GM04503 (cell line): ENCODE measurements at places on chromosomes 2 and 18.

GRCh38 chr2:175143678-175144077, 24.3 kb downstream of the ATF2 start:
- no peak for DNase-seq

DNA sequence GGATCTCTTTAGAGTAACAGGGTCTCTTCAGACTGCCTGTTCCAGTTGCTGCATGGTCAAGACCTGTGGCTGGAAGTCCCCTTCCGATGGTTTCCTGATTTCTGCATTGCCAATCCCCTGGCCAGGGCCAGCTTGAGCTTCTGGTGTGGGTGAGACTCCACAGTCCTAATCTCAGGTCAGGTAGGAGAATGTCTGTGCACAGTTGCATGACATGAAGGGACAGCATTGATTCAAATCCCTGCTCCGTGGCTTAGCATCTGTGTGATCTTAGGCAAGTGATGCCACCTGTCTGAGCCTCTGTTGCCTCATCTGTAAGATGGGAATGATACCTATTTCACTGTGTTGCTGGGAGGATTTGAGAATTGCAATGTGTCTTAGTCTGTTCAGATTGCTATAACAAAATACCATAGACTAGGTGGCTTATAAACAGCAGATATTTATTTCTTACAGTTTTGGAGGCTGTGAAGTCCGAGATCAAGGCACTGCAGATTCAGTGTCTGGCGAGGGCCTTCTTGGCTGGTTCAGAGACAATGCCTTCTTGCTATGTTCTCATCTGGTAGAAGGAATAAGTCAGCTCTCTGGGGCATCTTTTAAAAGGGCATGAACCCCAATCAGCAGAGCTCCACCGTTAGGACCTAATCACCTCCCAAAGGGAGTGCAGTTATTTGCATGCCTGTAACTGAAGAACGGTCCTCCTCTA, 66.2 kb downstream of the ATOH8 start:
- no peak for DNase-seq

GRCh38 chr2:178298785-178299212, 104.5 kb downstream of the OSBPL6 start:
- DNase-seq, result peak; percentile 22

DNA sequence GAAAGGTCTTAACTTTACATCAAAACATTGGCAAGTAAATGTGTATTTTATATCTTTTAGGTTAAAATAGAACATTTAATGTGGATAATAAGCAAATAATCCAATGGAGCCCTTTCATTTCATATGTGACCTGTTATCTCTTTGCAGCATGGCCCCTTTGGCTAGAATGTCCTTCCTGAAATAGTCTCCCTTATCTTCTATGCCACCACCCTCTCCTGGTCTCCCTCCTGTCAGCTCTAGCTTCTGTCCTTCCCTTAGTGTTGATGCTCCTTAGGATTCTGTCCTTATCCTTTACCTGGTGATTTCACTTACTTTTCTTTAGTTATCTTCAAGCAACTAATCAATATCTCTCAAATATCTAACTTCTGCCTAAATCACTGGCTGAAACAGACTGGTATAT, 87.1 kb upstream of the TFCP2L1 start:
- no peak for DNase-seq

GRCh38 chr2:233680361-233681045, 1.2 kb upstream of the UGT1A7 start:
- no peak for DNase-seq

DNA sequence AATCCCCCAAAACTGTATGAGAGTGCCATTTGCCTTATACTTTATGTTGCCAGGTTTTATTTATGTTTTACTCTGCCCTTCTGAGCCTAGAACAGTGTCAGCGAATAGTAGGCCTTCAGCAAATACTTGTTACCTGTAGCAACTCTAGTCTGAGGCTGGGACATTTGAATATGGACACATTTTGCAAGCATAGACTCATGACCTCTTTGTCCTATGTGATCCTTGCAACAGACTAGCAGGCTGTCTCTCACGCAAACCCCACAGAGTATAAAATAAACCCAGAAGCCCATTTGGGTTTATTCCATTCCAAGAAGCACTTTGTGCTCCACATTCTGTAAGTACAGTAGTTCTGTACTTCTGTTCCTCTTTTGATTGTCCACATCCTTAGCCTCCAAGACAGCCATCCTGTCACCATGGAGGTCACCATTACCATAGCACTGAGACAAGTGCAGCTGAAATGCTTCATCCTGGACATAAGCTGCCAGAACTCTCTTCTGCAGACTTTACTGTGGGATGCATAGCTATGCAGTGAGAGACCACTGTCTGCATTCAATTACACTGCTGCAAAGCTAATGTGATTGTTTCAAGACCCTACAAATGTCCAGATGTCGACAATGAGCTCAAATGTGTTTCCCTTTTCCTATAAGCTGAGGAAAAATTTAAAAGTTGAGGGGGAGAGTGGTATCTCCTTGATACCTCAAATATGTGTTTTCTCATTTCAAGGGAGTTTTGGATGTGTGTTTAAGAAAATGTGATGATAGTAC, 425.7 kb downstream of the PID1 start:
- DNase-seq, result no peak

- peak; percentile 63 for DNase-seq
Measured at GRCh38 chr2:160498137-160498536, 4.5 kb upstream of the RBMS1 start.

DNA sequence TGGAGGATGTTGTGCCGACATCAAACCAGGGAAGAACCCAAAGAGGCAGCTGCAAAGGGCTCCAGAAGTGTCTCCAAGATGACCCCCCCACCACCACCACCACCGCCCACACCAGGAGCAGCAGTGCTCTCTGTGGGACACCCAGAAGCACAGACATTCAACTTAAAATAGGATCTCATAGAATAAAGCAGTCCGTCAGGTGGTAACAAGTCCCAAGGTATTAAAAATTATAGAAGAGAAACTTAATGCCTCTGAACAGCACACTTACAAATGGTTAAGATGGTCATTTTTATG, 155.5 kb upstream of the ID2 start:
- no peak for DNase-seq

- no peak for DNase-seq
Measured at GRCh38 chr2:13335862-13336535, 619.3 kb downstream of the TRIB2 start.

- peak; percentile 31 for DNase-seq
Measured at GRCh38 chr2:18171191-18172139, 293.0 kb downstream of the KCNS3 start.
